DMS153 (cell line): ENCODE measurements at places on chromosomes 1 and 21.

DNA sequence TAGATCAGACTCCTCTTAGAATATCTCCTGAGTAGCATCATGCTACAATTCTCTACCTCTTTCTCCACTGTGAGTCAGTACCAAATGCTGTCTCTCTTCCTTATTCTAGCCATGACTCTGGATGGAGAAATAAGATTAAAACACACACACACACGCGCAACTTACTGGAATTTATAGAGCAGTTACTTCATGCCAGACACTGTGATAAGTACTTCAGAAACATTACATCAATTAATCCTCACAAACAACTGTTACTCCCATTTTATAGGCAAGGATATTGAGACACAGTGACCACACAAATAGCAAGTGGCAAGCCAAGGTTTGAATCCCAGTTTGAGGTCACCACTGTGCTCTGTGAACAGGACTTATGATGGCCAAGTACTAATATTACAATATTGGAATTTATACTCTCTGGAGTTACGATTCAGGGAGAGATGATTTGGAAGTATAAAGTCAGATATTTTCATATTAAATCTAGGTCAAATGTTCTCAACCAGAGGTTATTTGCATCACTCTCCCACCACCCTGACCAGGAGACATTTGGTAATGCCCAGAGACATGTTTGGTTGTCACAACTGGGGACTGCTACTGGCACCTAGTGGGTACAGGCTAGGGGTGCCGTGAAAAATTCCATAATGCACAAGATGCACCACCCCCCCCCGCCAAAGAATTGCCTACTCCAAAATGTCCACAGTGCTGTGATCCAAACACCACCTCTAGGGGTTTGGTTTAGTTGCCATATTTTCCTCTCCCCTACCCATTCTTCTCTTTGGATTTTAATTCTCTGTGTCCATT lies 221.6 kb downstream of the LTN1 start:
- DNase-seq = no peak

GRCh38 chr1:118785246-118785645 lies 202.9 kb downstream of the TBX15 start:
- DNase-seq = no peak

DNA sequence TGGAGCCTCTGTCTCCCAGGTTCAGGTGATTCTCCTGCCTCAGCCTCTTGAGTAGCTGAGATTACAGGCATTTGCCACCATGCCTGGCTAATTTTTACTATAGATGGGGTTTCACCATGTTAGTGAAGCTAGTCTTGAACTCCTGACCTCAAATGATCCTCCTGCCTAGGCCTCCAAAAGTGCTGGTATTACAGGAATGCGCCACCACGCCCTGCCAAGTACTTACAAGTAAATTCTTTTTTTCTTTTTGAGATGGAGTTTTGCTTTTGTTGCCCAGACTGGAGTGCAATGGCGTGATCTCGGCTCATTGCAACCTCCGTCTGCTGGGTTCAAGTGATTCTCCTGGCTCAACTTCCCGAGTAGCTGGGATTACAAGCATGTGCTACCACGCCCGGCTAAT lies 42.5 kb downstream of the RPRD2 start:
- no peak for DNase-seq

- DNase-seq = no peak
Observed at GRCh38 chr1:215661033-215661432, 93.9 kb downstream of the KCTD3 start.

GRCh38 chr21:46057710-46058241 lies 40.1 kb upstream of the COL6A2 start:
- no peak for DNase-seq

DNA sequence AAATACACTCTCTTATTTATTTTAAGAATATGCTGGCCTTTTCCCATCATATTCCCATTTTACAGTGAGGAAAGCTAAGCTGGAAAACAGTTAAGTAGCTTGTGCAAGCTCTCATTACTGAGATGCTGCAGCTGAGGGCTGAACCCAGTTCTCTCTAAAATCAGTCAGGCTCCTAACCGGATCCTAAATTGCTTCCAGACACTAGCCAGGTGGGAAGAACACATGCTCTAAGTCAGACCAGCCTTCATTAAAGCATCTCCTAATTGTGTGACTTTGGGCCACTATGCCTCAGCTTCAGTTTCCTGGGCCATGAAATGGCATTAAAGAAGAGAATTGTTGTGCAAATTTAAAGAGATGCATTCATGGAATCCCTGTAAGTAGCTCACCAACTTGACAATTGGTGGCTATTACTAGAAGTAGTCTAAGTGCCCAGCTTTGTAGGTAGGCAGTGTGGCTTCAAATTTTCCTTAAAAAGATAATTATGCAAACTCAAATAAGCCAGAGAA lies 228.4 kb downstream of the DAB1 start:
- no peak for DNase-seq

DNA sequence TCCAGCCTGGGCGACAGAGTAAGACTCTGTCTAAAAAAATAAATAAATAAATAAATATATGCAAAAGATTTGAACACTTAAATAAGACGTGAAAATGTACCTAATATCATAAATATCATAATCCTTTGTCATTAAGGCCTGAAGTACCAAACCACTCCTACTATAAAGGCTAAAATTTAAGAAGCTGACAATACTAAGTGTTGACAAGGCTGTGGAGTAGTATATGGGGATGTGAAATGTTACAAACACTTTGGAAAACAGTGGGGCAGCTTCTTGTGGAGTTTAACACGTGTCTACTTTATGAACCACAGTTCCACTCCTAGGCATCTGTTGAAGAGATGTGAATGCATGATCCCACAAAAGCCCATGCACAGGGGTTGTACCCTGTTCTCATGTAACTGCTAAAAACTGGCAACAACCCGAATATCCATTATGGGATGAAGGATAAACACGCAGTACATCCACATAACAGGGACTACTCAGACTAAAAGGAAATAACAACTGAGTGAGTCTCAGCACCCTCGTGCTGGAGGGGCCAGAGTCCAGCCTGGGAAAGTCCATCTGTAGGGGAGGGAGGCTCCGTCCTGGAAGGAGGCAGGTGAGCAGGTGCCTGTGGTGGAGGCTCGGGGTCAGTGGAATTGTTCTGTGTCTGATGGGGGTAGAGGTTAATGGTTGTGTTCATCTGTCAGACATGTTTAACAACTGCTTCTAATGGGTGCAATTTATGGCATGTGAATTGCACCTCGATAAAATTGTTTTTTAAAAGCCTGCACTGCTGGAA lies 6.7 kb upstream of the SLC19A1 start:
- DNase-seq = no peak

DNA sequence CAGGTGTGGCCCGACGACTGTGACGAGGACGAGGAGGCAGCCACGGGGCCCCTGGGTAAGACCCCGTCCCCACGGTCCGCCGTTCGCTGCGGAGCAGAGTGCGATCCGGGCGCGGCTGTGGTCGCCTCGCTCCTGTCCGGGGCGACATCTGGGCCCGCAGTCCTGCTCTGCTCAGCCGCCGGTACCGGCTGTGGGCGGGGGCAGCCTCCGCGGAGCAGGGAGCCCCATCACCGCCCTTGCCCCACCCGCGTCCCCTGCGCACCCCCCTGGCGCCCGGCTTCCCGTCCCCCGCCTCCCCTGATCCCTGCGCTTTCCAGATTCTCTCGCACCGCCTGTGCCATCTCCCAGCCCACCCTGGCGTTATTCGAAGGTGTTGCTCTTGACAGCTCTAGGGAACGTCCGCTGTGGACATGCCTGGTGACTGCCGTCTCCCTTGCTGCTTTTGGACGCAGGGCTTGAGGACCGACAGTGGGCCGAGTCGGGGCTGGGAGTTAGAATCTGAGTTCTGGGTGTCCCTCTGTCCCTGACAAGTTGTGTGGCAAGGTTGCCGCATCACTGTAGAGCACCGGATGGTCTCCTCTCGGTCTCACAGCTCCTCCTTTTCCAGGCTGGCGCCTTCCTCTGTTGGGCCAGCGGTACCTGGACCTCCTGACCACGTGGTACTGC lies 596 bp downstream of the TOR3A start:
- no peak for DNase-seq

DNA sequence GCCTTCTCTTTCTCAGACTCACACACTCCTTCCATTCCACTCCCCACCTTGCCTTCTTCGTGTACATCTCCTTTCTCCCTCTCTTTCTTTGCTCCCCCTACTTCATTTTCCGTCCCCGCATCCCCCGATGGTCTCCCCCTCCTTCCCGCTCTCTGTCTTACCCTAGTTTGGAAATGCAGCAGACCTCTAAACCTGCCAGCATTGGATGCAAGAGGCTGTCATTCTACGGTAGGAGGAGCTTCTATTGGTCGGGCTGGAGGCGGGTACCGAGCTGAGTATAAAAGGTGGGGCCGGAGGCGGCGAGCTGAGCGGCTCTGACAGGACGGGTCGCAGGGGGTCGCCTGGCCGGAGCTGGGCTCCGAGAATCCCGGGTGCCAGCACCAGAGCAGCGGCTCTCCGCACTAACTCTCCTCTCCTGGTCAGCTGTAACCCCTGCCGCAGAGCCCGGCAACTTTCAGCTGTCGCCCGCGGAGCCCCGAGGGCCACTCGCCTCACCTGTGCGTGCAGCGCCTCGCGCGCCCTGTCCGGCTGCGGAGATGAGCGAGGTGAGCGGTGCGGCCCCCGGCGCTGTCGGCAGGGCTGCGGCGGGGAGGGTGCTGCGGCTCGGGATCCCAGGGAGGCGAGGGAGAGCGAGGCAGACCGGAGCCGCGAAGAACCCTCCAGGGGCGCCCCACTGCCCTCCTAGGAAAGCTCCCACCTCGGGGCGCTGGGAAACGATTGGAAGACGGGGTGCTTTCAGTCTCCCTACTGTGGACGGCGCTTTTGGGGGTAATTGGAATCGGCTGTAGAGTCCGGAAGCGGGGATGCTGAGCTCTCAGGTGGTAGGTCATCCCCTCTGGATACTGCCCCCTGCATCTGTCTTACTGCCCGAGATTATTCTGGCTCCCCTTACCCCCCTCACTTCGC lies at the start of gene PCP4L1:
Gene PCP4L1 (plus strand): TSS at position 307 of the 906 bp plus-strand sequence. CDS start 230 bp downstream, at position 537.
- DNase-seq = no peak
